Stimulated activated CD8-positive, alpha-beta memory T cell treated with anti-CD3 and anti-CD28 coated beads, Interleukin-4, amount 100 ng/mL, for 24 hours (primary cell): ENCODE measurements at places on chromosomes 12 and 14.
A peak's percentile ranks its signal among the peaks of the same experiment; 100 is the strongest.

DNA sequence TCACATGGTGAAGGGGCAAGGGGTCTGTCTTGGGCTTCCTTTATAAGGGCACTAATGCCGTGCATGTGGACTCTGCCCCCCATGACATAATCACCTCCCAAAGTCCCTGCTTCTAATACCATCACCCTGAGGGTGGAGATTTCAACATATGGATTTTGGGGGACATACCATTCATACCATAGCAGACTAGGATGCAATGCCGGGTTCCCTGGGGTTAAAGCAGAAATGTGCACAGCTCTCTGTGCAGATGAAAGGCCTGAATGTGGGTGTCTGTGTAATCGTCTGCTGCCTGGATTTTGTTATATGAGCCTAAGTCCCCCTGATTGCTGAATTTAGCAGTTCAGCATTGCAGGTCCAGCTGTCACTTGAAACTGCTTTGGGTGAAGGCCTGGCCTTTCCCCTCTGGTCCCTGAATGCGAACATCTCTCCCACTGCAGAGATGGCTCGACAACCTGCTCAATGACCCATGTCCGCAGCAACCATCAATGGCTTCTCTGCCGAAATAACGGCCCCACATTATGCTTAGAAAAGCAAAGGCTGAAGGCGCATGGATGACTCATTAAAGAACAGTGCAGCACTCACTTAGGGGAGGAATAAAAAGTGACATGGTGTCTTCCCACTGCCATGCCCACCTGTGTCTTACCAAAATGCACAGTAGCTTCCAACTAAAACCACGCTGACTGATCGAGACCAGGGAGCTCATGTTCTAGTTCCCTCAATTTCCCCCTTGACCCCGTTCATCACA, 286.3 kb downstream of the DPF3 start:
- no peak for DNase-seq

DNA sequence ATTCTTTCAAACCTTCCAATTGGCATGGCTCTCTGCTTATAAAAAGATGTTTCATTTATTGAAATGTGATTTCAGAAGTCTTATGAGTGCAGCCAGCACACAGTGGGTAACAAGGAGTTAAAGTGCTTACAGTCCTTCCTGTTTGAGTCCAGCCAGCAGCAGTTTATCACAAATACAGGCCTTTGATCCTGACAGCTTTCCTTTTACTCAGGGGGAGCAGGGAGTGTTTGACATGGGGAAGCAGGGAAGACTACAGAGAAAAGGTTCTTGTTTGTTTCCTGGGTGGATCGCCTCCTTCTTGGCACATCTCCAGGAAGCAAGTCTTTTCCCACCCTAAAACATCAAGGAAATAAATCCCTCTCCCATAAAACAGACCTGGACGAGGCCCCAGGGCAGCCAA, 216.1 kb downstream of the MSRB3 start:
- no peak for DNase-seq

GRCh38 chr12:76623931-76624330, 64.4 kb upstream of the OSBPL8 start:
- no peak for DNase-seq

DNA sequence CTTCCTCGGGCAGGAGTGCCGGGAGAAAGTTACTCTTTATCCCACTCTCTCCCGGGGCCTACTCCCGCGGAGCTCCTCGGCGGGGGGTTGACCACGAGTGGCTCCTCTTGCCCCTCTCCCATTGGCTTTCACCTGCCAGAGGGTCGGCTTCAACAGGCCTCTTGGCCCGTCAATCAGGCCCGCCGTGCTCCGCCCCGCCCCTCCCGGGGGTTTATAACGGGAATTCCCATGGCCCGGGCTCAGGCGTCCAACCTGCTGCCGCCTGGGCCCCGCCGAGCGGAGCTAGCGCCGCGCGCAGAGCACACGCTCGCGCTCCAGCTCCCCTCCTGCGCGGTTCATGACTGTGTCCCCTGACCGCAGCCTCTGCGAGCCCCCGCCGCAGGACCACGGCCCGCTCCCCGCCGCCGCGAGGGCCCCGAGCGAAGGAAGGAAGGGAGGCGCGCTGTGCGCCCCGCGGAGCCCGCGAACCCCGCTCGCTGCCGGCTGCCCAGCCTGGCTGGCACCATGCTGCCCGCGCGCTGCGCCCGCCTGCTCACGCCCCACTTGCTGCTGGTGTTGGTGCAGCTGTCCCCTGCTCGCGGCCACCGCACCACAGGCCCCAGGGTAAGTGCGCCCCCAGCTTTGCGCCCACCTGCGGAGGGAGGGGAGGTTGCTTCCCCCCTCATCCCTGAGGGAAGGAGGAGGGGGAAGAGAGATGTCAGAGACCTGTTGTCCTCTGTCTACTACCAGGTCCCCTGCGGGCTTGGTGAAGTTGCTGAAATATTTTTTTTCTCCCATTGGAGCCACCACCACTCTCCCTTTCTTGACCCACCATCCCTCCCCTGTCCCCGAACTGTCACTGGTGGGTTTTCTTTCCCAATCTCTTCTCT, at the start of gene SMOC1:
Gene SMOC1 (plus strand): TSS at position 242 of the 869 bp plus-strand sequence. CDS start 263 bp downstream, at position 505.
- DNase-seq = peak; percentile 16
